Central memory CD4-positive, alpha-beta T cell (primary cell): ENCODE measurements at places on chromosomes 3 and 15.

GRCh38 chr15:66941108-66941711 lies 124.2 kb upstream of the SMAD3 start:
- DNase-seq: no peak

DNA sequence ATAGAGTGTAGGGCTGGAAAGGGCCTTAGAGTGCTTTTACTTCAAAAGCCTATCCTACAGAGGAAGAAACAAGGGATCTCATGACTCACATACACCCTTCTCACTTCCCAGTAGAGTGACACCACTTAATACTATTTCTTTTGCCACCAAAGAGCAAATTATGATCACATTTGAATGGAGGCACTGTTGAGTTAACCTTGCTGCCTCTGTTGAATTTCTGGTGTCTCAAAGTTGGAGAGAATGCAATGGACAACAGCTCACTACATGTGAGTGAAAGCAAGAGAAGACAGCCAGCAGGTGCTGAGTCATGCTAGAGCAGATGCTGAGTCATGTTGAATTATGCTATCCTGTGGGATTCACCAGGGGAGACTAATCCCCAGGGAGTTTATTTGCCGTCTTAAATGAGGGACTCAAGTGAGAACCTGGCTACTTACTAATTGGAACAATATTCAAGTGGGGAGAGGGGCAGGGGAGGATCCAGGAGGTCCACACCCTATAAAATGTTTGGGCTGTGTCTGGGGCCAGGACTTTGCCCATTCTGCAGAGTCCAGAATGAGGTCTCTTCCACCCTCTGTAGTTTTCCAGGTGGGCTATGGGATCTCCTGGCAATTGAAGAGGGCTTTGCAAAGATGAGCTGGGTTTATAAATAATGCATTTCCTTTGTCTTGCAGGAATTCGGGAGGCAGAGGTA lies 35.8 kb downstream of the ST8SIA2 start:
- DNase-seq: no peak

DNA sequence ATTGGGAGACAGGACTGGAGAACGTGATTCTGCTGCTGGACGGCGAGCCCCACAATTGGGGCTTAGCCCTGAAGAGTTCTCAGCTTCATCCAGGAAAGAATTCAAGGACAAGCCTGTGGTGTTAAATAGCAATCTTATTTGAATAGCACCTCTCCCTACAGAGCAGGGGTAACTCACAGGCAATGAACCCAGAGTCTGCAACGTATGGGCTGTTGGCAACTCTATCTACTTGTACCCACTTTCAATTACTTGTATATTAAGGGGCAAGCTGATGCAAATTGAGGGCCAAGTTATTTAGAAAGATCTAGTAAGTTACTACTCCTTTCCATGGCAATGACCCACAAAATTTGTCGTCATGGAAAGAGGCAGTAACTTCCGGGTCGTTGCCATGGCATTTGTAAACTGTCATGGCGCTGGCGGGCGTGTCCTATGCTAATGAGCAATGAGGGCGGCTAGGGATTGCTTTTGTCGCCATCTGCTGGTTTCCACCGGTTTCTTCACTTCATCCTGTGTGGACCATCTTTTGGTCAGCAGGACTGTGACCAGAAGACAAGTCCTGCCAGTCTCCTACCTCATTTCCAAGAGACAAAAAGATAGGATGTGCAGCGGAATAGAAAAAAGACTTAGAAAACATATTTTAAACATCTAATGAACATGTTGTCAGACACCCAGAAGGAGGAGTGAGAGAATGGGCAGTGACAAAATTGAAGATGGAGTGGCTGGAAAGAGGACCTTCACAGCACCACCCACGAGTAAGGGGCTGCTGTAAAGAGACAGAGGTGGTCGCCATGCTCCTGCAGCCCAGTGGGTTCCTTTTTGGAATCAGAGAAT lies 45.8 kb upstream of the SH3BP5 start:
- DNase-seq: peak; percentile 94

DNA sequence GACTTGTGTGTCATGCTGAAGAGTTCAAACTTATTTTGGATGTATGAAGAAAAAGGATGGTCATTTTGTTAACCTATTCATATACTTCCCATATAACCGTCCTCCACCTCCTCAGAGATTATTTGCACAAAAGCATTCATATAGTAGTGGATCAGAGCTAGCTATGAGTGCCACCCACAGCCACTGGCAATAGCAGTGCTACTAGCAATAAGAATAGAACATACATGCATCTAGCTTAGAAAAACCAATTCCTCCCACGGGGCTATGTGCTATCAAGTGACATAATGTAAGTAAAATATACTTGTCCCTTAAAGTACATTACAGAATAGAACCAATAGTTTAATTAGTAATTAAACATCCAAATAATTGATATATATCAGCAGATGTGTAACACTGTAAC lies 10.3 kb upstream of the ZBED2 start:
- DNase-seq: no peak

GRCh38 chr3:10248984-10249748 lies 907 bp downstream of the TATDN2 start:
- peak; percentile 34 for DNase-seq

GRCh38 chr3:57007521-57008460 lies 52.7 kb upstream of the SPATA12 start:
- no peak for DNase-seq

GRCh38 chr3:42819351-42819965 lies 10.2 kb downstream of the ACKR2 start:
- no peak for DNase-seq

DNA sequence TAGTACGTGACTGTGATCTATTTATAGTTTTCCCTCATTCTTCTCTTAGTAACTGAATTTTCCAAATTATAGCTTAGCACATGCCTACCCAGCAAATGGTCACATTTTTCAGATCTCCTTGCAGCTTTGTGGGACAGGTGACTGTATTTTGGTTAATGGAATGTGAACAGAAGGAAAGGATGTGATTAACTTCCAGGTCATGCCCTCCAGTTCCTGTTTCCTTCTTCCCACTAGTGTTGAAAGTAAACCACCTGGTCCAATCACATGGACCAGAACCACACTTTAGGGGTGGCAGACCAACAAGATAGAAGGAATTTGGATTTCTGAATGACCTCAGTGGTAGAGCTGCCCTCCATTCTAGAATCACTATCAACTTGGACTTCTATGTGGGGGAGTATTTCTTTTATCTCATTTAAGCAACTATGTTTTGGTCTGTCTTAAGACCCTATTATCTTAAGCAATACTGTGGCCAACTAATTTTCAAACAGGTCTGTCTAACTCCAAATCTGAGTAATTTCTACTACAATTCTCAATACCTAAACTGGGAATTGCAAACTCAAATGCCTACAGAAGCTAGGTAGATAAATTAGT lies 76.0 kb upstream of the TSC22D2 start:
- no peak for DNase-seq

- no peak for DNase-seq
Measured at GRCh38 chr3:110519071-110519470, 552.5 kb upstream of the NECTIN3 start.

DNA sequence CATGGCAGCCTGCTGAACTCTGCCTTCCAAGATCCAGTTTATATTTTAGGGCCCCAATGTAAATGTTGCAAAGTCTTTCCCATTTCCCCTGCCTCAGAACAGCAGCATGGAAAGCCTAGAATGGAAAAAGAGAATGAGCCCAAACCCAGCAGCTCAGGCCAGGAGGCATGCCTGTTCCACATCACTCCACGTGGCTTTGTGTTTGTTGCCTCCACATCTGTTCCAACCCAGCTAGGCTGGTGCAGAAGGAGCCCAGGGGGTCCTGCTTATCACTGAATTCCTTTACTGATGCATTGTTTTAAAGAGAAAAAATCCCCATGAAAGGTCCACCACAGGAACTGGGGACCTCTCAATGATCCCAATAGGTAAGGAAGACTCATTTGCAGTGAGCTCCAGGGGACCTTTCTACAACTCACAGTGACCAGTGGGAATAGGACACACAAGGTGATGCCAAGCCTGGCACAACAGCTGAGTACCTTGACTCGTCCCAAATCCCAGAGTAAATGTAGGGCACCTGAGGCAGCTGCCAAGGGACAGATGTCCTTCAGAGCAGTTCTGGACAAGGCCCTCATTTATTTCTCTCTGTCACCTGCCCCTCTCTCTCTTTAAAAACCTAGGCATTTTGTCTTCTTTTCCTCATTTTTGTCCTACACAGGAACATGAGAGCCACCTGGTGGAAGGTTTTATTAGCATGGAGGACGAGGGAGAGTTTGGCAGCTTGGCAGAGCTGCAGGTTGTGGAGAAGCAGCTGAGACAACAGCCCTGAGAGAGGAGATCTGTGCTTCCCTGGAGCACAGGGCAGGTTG lies 41.7 kb upstream of the ADAMTS17 start:
- peak; percentile 18 for DNase-seq

DNA sequence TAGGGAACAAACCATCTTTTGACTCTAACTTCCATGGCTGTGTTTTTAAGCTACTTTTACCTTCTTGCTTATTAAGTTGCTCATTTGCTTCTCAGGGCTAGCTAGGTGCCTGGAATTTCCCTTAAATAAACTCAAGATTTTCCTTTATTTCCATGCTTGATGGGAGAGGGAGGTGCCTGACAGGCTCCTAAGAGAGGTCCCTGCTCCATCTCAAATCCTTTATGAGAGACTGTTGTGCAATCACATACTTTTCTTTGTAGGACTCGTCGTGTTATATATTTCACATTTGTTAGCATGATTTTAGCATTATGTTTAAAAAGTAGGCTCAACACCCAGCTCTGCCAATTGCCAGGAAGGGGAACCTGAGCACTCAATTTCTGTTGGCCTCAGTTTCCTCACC lies 95.7 kb downstream of the SAMMSON start:
- no peak for DNase-seq

DNA sequence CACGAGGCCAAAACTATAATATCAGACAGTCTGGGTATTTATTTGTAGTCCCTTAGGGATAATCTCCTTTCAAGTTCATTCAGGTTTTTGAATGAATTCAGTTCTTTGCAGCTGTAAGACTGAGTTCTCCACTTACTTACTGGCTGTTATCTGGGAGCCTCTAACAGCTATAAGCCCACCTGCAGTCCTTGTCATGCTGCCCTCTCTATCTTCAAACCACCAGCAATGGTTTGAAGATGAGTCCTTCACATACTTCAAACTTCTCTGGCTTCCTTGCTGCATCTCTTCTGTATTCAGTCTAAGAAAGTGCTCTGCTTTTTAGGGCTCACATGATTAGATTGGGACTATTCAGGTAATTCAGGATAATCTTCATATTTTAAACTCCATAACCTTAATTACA lies 154.5 kb upstream of the STT3B start:
- DNase-seq: no peak

GRCh38 chr15:73637527-73637926 lies 4.3 kb upstream of the NPTN start:
- no peak for DNase-seq

GRCh38 chr15:69808756-69809155 lies 289.0 kb downstream of the TLE3 start:
- DNase-seq: no peak

DNA sequence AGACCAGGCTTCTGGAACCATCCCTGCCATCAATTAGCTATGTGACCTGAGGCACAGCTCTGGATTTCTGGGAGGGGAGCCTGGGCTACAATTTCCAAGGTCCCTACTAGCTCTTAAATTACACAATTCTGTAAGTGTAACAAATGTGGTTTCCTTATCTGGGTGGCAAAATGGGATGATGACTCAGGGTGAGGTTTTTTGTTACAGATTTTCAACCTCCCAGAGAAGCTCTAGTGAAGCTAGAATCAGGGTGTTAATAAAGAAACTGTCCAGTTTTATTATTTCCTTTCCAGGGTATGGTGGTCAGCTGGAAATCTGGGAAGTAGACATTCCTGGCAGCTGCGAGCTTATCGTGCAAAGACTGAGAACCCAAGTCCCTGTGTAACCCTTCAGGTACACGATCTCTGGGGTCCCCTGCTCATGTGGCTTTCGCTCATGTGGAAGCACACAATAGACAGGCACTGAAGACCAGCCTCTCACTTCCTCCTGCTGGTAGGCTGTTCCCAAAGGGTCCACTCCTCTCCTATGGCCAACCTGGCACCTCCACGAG lies 7.3 kb downstream of the RAB27A start:
- DNase-seq: no peak

- DNase-seq: no peak
Measured at GRCh38 chr15:38068626-38069391, 134.4 kb downstream of the TMCO5A start.

DNA sequence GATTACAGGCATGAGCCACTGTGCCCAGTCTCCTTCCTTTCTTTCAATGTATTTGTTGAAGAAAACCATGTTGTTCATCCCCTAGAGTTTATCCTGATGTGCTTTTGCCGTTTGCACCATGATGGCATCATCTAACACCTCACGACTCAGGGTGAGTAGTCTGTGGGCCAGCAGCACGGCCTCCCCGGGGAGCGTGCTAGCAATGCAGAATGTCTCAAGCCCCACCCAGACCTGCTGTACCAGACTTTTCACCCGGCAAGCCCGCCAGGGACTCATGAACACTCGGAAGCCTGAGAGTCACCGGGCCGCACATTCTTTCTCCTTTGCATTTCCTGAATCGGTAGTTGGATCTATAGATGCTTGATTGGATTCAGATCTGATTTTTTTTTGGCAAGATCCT lies 64.6 kb downstream of the RPN1 start:
- DNase-seq: no peak

DNA sequence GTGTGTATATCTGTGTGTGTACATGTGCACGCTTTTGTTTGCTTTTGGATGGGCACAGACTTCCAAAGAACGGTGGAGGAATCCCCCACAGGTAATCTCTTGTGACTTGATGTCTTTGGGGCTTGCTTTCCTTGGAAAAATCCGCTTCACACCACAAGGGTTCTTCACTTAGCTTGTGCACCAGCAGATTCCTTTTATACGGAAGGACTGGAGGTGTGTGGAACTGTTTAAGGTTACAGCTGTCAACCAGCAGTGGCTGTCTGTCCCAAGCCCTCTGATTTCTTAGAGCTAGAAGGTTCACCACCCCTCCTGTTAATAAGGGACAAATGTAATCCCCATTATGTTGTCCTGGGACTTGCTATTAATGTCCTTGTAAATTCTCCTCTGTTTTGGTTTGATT lies 193.5 kb downstream of the ITPR1 start:
- DNase-seq: no peak

GRCh38 chr15:82039871-82040270 lies 5.9 kb downstream of the MEX3B start:
- no peak for DNase-seq

DNA sequence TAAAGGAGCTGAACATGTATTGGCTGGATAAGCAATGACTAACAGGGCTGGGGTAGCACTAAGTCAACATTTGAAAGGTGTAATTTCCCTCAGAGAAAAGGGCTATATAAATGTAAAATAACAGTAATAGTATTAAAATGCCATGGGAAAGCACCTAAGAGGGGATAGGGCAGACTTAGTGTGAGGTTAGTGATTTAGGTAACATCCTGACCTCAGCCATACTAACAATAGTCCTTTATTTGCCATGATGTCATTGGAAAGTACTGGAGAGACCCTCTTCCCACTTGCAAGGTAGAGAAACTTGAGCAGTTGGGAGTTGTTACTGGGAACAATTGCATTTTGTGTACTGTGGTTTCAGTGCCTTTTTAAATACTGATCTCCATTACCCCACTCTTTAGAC lies 103.4 kb downstream of the LSAMP start:
- no peak for DNase-seq

DNA sequence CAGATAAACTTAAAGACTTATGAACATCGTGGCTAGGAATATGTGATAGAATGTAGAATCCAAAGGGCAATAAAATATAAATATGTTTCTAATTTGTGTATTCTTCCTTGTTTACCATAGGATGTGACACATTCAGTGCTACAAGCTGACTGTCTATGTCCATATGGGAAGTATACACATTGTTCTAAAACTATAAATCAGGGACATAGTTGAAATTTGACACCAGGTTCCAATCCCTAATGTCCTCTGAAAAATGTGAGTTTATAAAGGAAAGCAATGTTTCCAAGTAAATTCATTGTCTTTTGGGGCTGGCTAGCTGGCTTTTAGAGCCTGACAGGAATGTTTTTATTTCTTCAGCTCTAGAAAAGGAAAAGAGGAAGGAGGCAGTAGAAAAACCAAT lies 273.6 kb downstream of the CNTN4 start:
- no peak for DNase-seq
